ENCODE measurements at places on chromosomes 2 and 18.

- no peak for DNase-seq
Measured at GRCh38 chr2:160317181-160318099, 117.4 kb upstream of the ITGB6 start.

- no peak for DNase-seq
Measured at GRCh38 chr2:47155091-47155876, at the start of gene STPG4. TSS of gene STPG4 (minus strand) at chr2:47155308. CDS start at chr2:47155251, 57 bp downstream.

DNA sequence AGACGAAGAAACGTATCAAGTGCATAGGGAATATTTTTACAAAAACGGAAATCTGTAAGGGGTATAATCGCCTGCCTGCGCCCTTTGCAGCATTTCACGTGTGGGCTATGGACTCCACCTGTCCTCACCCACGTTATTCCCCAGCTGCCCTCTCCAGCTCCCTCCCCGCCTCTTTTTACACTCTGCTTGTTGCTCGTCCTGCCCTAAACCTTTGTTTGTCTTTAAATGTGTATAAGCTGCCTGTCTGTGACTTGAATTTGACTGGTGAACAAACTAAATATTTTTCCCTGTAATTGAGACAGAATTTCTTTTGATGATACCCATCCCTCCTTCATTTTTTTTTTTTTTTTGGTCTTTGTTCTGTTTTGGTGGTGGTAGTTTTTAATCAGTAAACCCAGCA lies 169.4 kb upstream of the SIX3 start:
- DNase-seq, result peak; percentile 44

DNA sequence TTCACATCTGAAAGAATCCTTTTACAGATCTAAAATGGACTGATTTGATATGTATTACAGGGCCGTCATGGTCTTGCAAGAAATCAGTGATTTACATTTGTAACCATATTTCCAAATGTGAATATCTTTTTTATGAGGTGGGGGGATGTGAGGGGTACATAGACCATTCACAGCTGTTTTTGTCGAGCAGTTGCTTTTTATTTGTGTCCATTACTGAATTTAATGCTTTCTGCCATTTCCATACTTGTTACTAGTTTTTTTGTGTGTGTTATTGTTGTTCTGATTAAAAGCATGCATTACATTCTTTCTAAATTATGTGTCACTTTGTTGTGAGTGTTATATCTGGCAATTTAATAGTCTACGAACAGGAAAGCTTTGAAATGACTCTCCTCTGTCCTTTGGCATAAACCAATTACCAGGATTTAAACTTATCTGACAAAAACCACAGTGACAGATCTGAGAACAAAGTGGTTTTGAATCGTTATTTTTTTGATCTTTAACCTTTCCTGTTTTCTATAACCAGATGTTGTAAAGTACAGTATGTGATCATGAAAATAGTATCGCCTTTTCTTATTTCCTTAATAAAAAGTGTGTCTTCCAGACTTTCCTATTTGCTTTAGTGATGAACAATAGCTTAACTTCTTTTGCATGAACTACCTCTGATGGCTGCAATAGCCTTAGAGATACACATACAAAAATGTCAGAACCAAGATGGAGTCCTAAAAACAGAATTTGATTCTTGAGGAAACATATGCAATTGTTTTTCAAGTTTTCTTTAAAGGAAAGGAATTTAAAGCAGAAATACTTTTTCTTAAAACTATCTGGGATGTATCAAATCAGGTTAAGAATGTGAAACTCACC lies 354.2 kb upstream of the ACVR2A start:
- peak; percentile 5 for DNase-seq

GRCh38 chr2:70673041-70673647 lies 94.9 kb downstream of the ADD2 start:
- DNase-seq, result no peak

All from SK-N-DZ (cell line).